ENCODE measurements at places on chromosomes 13 and 19.

DNA sequence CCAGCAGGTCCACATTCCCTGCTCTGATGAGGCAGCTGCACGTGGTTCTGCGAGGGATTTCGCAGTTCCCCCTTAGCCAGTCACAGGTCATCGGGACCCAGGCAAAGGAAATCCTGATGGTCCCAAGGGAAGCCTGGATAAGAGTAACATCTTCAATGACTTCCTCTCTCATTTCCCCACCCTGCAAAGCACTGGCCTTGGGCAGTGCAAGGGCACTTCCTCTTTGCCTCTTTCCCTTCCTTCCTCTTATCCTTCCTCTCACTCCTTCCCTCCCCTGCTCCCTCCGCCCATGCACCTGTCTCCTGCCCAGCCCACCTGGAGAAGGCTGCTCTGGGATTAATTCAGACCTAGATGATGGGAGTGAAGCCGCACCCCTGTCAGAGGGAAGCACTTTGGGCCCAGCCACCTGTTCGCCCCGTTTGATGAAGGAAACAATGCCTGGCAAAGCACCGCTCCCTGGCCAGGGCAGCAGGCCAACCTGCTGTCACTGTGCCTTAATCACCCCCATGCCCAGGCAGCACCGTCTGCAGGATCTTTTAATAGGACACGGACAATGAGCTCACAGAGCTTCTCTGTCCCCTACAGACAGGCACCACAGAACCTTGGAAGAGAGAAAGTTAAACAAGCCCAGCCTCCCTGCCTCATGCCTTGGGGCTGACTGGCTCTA, 113.5 kb upstream of the PABPC3 start:
- no peak for DNase-seq

DNA sequence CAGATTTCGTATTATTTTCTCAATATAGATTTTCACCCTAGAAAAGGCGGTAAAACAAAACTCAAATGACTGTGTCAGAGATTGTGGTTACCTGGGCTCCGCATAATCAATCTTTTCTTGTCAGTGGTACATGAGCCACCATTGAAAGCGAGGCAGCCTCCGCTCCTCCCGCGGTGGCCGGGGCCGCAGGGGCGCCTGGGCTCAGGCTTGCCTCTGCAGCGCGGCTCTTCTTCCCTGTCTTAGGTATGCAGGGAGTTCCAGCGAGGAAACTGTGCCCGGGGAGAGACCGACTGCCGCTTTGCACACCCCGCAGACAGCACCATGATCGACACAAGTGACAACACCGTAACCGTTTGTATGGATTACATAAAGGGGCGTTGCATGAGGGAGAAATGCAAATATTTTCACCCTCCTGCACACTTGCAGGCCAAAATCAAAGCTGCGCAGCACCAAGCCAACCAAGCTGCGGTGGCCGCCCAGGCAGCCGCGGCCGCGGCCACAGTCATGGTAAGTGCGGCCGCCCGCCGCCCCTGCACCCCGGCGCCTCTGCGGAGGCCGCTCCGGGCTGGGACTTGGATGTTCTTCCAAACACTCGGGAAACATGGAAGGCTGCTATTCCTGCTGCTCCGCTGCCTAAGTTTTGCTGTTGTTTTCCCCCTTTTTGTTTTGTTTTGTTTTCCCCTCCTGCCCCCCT, 87.3 kb upstream of the RAP2A start:
- no peak for DNase-seq

DNA sequence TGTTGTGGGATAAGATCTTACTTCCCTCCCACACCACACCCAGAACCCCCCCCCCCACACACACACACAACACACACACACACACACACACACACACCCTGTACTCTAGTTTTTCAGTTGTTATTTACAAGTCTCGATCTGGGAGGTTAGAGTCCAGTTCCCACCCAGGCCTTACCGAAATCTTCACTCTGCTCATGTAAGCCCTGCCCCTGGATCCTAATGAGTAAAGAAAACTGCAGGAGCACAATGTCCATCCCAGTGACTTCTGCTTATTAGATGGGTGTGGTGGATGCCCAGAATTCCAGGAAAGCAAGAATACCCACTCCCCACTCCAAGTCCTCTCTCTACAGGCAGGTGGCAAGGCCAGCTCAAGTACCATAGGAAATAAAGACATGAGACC, 23.0 kb downstream of the STARD13 start:
- no peak for DNase-seq

- DNase-seq: no peak
Observed at GRCh38 chr13:67048821-67049150, 181.3 kb downstream of the PCDH9 start.

DNA sequence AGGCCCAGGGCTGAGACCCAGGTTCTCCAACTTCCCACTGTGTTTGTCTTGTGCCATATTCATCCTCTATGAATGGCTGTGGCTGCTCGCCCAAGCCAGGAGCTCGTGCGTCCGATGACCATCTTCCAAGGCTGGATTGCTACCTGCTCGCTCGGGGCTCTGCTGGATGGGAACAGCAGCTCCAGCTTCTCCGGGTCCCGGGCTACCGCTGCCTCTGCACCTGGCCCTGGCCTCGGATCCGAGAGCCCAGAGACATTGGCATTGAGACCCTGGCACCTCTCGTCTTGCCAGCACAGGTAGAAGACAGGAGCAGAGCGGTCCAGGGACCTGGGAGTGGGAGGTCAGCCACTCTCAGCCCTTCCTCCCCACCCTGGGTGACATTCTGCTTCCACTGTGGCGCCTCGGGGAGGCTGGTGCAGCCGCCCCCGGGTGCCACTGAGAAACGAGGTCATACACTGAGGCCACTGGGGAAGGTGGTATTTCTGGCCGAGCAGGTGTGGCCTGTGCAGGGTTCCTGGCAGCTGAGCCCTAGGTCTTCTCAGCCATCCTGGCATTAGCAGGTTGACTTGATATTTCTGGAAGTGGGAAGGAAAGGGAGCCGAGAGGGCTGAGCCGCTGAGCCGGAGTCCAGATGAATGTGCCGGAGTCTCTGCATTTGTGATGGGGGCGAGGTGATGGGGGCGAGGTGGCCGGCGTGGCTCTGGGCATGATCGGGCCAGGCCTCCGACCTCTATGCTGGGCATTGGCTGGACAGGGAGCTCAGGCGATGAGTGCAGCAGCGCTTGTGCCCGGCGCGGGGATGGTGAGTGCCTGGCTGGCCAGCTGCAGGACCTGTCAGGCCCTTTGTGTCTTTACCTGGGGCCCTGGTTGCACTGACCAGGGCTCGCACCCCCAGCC, 18.6 kb downstream of the NDUFB7 start:
- no peak for DNase-seq

DNA sequence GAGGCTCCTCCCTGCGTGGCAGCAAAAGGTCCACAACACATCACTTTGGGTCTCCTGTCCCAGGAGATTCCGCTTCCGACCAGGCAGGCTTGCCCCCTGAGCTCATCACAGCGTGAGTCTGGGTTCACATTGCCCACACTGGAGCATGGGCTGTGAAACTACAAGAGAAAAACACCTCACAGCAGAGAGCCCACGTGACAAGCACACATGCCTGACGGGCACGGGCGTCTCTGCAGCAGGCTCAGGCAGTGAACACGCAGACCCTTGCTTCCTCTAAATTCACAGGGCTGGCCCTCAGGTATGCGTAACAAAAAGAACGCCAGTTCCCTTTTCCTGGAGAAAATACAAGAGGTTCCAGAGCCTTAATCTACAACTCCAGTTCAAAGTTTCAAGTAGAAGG, 41.9 kb downstream of the RASA3 start:
- DNase-seq: no peak

DNA sequence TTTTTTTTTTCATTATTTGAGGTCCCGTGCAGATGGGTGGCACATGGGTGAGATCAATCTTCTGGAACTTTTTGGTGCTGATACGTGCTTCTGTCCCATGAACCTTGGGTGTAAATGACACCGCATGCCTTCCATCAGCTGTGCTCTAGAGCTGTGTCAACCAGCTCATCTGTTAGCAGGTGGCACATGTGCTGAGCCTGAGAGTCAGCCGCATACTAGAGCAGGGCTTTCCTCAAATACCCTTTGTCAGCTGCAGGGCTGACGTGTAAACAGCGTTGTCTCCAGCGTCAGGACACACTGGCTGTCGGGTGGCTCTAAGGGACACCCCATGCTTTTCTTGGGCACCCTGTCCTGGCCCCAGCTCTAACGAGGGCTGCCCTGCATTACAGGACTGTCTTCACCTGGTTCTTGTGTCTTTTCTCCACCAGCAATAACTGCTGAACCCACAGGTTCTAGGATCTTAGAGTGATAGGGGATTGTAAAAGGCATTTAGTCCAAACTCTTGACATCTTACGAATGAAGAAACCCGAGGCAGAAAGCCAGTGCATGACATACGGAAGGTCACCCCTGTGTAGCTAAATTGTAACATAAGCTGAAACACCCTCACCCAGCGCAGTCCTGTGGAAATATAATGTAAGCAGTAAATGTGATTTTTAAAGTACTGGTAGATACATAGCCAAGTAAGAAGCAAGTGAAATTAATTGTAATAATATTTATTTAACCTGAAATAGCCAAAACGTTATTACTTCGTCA, 119.5 kb downstream of the LRCH1 start:
- DNase-seq: no peak

GRCh38 chr13:79090552-79091124, 315.4 kb downstream of the RBM26 start:
- DNase-seq: no peak

DNA sequence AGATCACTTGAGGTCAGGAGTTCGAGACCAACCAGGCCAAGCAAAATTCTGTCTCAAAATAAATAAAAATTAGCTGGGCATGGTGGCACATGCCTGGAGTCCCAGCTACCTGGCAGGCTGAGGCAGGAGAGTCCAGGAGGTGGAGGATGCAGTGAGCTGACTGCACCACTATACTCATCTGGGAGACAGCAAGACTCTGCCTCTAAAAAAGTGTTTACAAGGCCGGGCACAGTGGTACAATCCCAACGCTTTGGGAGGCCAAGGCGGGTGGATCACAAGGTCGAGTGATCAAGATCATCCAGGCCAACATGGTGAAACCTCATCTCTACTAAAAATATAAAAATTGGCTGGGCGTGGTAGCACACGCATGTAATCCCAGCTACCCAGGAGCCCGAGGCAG, 4.2 kb upstream of the DAPK3 start:
- DNase-seq: no peak

DNA sequence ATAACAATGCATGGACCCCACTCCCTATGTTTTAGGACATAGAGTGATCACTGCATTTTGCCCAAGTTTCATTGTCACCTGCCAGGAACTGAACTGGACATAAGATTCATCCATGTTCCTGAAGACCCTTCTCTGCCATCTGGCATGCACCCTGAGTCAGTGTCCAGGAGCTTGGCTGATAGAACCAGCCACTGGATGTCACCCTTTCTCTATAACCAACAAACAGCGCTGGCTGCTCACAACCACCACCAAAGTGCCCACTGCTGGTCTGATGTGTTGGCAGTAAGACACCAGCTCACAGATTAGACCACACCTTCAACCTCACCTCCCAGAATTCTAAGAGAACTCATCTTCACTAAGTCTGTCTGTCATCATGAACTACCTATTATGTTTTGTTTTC, 333.4 kb downstream of the ITGBL1 start:
- DNase-seq: peak; percentile 45

DNA sequence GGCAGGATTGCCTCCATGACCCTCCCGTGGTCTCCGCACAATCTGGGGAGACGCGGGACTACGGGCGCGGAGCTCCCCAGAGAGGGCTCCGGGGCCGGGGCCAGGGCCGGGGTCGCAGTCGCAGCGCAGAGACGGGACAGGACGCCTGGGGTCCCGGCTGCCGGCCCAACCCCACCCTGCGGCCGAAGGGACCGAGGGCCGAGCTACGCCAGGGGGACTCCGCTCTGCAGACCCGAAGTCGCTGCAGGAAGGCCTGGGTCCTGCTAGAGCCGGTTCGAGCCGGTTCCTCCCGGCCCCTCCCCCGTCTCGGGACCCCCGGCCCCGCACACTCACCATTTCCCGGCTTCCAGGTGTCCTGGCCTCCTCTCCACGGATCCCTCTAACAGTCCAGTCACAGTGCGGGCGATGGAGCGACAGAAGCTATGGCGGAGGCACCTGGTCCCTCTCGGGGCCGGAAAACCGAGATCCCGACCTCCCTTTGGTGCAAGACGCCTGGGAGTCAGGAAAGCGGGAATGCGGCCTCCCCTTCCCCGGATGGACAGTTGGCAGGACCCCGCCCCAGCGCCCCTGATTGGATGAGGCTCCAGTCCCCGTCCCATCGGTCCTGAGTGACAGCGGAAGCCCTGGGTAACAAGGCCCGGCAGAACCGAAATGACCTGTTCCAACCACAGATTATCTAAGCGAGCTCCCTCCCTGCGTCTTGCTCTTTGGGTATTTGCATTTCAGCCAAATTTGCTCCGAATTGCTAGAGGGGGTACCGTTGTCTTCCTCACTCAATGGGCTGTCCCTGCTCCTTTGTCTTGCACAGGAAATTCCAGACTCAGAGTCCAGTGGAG, at the start of gene ZNF625:
ZNF625 (minus strand) TSS at position 512 of the 836 bp plus-strand sequence; CDS start at position 336, 176 bp downstream.
- DNase-seq: peak; percentile 38

- no peak for DNase-seq
Observed at GRCh38 chr13:30431269-30431940, 9.1 kb downstream of the UBE2L5 start.

GRCh38 chr19:51708811-51709210, 15.0 kb downstream of the HAS1 start:
- no peak for DNase-seq

DNA sequence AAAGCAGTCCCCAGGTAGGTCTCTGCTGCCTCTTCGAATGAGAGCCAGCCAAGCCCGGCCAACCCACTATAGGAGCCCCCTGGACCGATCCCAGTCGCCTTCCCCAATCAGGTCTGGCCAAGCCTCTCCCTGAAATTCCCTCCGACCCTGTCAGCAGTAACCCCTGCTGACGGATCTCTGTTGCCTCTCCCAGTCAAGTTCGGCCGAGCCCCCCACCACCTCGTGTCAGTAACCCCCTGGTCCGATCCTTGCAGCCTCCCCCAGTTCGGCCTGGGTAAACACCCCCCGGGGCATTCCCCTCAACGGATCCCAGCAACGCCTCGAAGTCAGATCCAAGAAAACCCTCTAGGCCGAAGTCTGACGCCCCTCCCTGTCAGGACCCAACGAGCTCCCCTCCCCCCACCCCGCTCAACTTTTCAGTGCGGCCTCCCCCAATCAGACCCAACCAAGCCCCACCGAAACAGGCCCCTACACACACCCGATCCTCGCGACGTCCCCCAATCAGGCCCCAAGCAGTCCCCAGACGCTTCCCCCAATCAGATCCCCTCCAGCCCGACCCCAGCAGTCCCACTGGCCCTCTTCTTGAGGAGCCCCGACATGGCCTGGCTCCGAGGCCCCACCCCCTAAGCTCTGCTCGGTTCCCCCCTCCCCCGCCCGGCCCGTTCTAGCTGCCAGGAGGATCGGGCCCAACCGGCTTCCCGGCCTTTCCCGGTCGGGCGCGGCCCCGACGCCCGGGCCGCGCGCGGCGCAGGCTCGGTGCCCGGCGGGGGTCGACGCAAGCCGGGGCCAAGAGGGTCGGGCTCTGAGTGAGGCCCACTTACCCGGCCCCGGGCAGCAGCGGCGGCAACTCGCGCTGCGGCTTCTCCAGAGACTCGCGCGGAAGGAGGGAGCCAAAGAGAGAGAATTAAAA, 1.8 kb downstream of the TNPO2 start:
- no peak for DNase-seq
